ENCODE measurements at places on chromosomes 12 and 14.

DNA sequence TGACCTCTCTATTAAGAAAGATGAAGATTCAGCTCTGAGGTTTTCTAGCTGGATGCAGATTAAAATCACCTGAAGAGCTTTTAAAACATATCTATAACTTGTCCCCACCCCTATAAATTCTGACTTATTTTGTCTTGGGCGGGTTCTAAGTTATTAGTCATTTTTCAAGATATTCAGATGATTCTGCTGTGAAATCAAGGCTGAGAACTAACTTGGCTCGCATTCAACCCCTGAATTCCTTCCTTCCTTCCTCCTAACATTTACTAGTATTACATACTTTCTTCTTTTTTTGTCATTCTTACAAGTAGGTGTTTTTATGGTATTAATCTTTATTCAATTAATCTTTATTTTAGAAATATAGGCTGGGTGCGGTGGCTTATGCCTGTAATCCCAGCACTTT is 55.4 kb downstream of the SSPN start:
- DNase-seq: no peak

DNA sequence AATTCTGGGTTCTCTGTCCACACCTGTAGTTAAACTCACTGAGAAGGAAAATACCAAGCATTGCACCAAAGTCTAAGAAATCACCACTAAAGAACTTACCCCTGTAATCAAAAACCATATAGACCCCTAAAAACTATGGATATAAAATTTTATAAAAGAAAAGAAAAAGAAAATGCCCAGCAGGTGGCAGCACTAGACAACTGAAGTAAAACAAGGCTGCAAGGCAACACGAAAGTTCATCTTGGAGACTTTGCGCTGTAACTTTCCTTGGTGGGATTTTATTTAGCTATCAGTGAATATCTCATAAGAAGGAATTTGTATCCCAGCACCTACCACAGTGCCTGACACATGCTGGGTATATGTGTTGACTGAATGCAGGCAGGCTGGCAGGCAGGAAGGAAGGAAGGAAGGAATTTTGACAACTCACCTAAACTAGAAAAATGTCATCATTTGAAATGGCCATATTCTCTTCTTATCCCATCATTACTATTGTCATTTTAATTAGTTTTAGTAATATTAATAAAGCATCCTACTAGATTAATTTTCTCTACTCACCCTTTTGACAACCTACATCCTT is 68.2 kb upstream of the ETV6 start:
- DNase-seq: peak; percentile 80

DNA sequence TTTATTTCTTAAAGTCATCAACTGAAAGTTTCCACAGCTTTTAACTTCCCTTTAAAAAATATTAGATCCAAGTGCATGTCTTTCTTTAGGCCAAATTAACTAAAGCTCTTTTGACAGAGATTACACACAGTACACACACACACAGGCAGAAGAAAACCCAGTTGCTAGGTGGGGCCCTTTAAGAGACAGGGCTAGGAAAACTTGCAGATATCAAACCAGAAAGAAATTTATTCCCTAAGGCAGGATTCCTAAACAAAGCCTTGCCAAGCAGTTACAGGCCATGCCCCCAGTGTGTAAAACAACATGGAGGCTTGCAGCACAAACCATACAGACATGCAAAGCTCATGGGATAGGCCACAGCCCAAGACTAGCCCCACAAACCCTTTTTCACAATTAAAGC is 123.4 kb downstream of the FSCB start:
- no peak for DNase-seq

GRCh38 chr12:103955811-103956508 is 9.7 kb upstream of the TDG start:
- DNase-seq: no peak

- no peak for DNase-seq
Observed at GRCh38 chr14:50106178-50106577, 10.2 kb downstream of the VCPKMT start.

- no peak for DNase-seq
Observed at GRCh38 chr14:49280566-49280965, 305.6 kb downstream of the RPS29 start.

- DNase-seq: no peak
Observed at GRCh38 chr12:7047306-7047705, 13.2 kb upstream of the C1S start.

GRCh38 chr12:107669946-107670345 is 15.7 kb upstream of the PWP1 start:
- no peak for DNase-seq

- DNase-seq: no peak
Observed at GRCh38 chr12:52369211-52369610, 1.9 kb upstream of the KRT85 start.

DNA sequence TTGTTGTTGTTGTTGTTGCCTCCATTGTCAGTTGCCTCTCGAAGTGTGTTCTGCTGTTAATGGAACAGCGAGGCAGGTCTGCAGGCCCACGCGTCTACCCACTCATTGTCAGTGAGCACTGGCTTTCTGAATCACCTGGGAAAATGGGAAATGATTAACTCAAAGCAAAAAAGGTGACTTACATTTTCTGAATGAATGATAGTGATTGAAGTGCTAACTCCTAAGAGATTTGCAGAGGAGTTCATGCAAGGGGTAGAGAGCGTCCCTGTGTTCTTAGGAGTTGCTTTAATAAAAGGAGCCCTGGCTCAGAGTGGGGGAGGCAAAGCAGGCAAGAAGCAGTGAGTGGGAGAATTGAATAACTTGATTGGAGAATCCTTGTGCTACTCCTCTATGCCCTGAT is 177.6 kb downstream of the CAND1 start:
- no peak for DNase-seq

- DNase-seq: no peak
Observed at GRCh38 chr14:47585447-47585846, 90.0 kb downstream of the MDGA2 start.

DNA sequence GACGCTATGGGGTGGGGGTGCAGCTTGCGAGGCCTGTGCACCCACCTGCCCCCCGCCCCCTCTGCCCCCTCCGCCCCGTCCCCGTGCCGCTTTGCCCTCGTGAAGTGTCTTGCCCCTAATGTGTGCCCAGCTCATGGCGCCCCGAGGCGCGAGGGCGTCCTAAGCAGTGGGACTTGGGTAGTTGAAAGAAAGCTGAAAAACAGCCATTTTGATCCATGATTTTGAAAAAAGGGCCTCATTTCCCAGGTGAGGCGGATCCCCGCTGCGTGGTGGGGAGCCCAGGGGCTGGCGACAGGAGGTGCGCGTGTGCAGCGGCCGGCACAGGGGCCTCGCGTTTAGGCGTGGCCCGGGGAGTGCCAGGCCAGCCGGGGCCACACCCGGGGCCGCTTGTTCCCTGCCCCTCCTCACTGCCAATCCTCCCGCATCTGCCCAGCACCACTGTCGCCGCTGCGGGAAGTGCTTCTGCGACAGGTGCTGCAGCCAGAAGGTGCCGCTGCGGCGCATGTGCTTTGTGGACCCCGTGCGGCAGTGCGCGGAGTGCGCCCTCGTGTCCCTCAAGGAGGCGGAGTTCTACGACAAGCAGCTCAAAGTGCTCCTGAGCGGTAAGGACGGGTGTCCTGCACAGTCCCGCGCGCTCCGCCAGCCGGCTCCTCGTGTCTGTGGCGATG is 11.8 kb downstream of the ZFYVE21 start:
- DNase-seq: no peak

DNA sequence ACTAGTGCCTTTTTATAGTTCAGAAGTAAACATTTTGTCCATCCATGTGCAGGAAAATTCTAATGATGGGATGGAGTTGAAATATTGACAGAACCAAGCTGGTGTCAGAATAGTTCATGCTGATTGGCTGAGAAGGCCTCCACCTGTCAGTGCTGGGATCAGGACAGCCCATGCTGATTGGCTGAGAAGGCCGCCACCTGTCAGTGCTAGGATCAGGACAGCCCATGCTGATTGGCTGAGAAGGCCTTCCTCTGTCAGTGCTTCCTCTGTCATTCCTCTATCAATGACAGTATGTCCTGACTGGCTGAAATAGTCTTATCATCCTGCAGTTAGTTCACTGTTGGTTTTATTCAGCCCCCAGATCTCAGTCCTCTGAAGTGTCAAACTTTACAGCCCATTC is 95.7 kb downstream of the PPP2R5C start:
- DNase-seq: no peak

DNA sequence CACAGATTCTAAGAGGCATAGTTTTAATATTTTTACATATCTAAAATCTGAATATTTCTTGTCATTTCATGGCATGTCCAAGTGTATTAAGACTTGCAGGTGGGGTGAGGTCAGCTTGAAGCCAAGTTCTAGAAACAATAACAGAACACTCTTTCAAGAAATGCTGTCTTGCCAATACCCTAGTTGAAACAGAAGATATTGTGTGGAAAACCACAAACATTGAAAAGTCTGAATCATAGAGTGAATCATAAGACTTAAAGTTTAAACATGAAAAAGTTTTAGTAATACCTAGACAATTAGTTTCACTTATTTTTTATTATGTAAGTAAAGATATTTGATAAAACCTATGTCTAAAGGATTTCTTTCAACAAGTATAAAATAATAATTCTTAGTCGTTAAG is 191.5 kb upstream of the CAND1 start:
- DNase-seq: no peak

DNA sequence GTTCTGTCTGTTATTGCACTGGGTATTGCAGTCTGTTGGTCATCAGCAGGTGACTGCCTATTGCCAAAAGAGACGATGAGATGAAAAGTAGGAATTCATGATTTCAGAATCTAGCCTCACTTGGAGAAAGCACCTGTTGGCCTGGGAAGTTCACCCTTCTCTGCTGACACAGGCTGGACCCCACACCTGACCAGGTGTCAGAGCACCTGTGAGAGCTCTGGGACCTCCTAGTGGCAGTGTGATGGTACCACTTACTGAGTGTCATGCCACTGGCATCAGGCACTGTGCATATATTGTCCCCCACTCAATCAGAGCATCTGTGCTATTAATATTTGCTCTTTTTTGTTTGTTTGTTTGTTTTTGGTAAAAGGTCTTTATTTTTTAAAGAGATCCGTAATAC is 68.0 kb downstream of the RASSF3 start:
- no peak for DNase-seq

- no peak for DNase-seq
Observed at GRCh38 chr14:74962493-74962892, 7.1 kb upstream of the PGF start.

GRCh38 chr12:31386364-31386777 is 60.4 kb upstream of the SINHCAF start:
- no peak for DNase-seq

DNA sequence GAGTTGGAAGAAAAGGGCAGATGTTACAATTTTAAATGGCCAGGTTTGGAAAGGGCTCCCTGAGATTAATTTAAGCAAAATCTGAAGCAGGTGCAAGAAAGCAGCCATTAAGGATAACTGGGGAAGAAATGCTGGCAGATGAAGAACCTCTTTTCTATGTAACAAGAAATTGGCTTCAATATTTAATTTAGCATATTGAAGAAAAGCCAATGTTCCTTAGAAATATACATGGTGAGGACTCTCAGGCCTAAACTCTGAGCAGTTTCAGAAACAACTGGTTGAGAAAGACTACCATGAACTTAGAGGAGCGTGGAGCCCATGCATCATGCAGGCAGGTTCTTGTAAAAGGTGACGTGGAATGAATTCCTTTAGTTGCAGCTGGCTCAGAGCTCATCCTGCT is 152.8 kb downstream of the LRIG3 start:
- no peak for DNase-seq

GRCh38 chr14:74501135-74501614 is 7.6 kb downstream of the ISCA2 start:
- DNase-seq: no peak

DNA sequence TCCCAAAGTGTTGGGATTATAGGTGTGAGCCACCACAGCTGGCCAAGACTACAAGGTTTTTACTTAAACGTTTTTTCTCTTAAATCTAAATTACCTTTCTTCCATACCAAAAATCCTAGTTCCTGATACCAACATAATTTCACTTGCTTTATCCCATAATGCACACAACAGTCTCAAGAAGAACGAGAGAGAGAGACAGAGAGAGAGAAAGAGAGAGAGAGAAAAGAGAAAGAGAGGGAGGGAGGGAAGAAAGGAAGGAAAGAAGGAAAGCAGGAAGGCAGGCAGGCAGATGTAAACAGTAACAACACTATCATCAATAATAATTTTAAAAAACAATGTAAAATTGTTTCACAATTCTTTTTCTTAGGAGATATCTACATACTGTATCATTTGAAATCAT is 118.4 kb downstream of the BTG1 start:
- DNase-seq: no peak

DNA sequence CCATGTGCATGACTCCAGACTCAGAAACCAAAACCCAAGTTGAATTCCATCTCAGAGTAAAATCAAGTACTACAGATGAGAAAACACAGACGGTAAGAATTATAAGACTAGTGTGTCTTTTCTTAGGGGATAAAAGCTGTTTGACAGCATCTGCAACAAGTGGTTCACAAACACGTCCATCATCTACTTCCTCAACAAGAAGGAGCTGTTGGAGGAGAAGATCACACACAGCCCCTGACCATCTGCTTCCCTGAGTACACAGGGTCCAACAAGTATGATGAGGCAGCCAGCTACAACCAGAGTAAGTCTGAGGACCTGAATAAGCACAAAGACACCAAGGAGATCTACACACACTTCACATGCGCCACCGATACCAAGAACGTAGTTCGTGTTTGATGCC is 110.7 kb upstream of the ATF7IP start:
- DNase-seq: no peak

GRCh38 chr14:22979748-22980392 is 2.5 kb downstream of the AJUBA start:
- DNase-seq: no peak

DNA sequence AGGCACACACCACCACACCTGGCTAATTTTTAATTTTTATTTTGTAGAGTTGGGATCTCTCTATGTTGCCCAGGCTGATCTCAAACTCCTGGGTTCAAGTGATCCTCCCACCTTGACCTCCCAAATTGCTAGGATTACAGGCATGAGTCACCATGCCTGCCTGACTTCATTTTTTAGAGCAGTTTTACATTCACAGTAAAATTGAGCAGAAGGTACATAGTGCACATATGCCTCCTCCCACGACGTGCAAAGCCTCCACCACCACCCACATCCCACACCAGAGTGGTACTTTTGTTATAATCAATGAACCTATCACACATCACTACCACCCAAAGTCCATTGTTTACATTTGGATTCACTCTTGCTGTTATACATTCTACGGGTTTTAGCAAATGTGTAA is 62.5 kb upstream of the PLEKHG3 start:
- DNase-seq: no peak

DNA sequence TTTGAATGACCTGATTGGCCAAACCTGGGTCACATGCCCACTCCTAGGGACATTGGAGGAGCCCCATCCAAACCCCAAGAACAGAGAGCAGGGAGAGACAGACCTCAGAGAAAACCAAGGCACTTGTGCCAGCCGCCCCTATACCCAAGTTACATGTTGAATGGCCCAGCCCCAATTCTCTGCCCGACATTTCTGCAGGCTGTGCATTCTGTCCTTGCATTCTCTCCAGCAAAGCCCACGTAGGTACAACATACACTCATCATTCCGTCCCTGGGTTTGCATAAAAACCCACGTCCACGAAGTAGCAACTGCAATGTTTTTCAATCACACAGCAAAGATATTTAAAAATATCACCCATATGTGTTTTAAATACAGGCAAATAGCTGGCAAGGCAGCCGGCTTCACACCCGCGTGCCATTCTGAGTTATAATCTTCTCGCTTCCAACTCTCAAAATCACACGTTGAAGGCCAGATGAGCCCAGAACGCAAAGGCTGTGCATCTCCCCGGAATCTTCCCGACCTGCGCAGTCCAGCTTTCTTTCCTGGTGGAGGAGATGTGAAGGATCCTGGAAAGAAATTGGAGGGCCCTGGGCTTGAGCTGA is 91.7 kb upstream of the MYL2 start:
- no peak for DNase-seq
